Left colon (tissue), 2 donors: ENCODE measurements at places on chromosomes 7 and 10.

DNA sequence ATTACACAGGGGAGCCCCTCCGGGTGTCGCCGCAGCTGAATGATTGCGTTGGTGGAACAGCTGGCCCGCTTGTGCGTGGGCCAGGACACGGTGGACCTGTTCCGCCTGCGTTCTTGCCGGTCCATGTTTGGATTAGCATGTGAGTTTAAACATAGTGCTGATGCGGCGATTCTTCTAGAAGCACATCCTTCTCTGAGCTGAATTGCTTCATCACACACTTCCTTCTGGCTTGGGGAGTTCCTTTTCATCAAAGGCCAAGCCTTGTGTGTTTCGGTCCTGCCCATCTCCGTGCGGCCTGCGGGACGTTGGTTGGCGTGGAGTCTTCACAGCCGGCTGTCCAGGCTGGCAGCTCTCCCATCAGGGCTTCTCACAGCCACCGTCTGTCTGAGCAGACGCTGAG lies 45.5 kb upstream of the SLC29A4 start:
- peak; percentile 51 for DNase-seq

DNA sequence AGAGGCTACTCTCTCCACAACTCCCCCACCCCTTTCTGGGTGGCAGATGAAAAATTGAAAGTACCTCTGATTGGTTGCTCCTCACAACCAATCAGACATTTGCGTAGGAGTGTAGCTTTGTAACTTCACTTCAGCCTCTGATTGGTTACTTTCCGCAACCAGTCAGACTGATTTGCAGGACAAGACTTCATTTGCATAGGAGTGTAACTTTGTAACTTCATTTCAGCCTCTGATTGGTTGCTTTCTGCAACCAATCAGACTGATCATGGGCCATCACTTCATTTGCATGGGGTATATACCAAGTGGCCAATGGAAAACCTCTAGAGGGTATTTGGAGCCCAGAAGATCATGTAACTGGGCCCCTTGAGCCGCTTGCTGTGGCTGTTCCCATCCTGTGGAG lies 25.6 kb downstream of the CDNF start:
- no peak for DNase-seq

- DNase-seq = no peak
These were observed 1.8 kb downstream of the CALU start for GRCh38 chr7:128740996-128741395.

DNA sequence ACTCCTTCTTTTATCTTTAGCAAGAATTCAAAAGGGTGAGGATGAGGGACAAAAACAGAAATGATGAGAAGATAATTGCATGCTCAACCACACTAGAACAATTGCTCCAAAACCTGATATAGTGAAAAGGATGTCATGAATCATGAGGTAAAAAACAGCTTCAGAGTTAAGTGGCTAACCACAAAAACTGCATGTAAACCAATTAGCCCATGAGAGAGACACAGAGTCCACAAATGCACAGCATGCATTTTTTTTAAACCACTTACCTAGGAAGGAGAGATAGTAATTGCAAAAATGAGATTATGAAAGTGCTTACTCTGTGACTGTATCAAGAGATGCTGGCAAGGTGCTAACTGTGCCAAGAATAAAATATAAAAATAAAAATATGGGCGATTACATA lies 132.9 kb downstream of the MBL2 start:
- no peak for DNase-seq

GRCh38 chr10:124916098-124916584 lies 25.8 kb upstream of the ZRANB1 start:
- no peak for DNase-seq

DNA sequence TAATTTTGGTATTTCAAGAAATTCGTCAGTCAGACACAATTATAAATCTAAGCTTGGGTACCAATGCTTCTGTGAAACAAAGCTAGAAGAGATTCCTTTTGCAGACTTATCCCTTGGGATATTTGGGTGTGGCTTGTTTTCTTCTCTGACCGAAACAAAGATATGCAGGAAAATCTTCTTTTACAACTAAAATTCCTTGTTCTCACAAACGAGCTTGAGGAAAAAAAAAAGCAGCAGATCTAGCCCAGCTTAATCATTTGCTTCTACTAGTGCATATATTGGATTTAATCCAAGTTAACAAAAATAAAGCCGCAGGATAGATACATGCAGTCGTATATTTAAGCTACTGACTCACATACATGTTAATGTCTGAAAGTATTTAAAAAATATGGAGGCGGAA lies 104.2 kb downstream of the PRTFDC1 start:
- DNase-seq = no peak

- DNase-seq = no peak
These were observed 32.6 kb upstream of the AP5Z1 start for GRCh38 chr7:4742852-4743251.

DNA sequence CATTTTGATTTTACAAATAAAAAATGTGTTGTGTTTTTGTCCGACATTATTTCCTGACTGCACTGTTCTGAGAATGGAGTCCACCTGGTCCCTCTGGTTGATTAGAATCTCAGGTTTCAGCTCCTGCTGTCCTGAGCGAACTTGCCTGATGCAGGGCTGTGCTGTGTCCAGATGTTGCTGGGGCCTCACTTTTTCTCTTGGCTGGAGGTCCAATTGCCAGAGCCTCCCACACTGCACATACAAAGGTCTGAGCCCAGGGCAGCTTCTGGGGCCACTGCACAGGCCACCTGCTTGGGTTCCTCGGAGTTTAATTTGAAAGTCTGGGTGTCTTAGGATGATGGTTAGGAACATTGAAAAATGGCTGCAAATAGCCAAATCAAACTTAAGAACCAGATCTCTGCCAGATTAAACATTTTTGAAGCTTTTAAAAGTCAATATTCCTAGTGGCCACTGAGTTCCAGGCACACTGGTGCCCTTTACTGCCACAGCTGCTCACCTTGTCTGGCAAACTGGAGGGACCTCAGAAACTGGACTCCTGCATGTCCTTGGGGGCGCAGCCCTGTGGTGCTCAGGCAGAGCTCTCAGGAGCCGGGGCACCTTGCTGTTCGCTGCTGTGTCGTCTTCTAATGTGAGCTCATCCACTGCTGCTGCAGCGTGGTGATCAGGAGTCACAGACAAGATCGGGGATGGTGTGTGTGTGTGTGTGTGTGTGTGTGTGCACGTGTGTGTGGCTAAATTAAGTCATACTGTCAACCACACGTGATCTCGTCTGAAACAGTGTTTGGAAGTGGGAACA lies 75.0 kb downstream of the WDR37 start:
- no peak for DNase-seq

GRCh38 chr7:120927454-120928103 lies 23.0 kb upstream of the ING3 start:
- no peak for DNase-seq

DNA sequence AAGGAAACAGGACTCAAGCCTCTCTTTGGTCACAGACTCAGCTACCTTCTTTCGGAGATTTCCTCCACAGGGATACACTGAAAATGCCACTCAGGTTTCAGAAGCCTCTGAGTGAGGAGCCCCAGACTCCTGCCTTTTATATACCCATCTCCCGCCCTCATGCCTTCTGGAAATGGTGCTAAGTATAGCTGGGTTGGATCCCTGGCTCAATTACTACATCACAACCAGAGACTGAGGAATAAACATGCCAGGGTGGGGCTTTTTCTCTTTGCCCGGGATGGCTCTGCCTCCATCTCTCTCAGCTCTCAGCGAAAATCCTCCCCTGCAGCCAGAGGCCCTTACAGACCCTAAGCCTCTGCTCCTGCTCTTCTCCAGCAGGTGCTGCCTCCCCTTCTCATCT lies 299.5 kb downstream of the KCNMA1 start:
- DNase-seq = no peak

GRCh38 chr7:151694828-151695580 lies 175.3 kb upstream of the RHEB start:
- peak; percentile 54 for DNase-seq

GRCh38 chr7:155377838-155378579 lies 79.9 kb upstream of the EN2 start:
- no peak for DNase-seq

DNA sequence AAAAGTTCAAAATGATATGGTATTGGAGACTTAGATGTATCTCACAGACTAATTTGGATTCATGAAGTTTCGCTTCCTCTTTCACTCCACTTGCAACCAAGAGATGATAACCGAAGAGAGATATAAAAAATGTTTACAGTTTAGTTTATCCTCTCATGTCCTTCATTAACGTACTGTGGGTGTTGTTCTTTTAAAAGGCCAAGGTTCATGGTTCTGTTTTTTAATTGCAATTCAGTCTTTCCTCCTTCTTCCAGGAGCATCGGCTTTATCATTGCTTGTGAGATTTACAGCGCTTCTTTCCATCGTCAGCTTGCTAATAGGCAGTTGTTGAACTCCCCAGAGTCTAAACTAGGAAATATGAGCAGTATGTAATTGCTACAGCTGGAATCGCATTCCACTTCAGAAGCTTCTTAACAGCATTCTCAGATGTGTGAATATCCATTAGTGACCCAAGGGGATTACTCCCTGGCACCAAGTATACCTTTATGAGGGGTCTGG lies 75.9 kb upstream of the HGF start:
- DNase-seq = no peak

GRCh38 chr10:70991140-70992124 lies 103.1 kb upstream of the PCBD1 start:
- DNase-seq = no peak

- no peak for DNase-seq
These were observed 93.3 kb downstream of the HYCC1 start for GRCh38 chr7:22920672-22921071.

GRCh38 chr7:150942001-150942590 lies 36.0 kb downstream of the KCNH2 start:
- peak; percentile 64 for DNase-seq

DNA sequence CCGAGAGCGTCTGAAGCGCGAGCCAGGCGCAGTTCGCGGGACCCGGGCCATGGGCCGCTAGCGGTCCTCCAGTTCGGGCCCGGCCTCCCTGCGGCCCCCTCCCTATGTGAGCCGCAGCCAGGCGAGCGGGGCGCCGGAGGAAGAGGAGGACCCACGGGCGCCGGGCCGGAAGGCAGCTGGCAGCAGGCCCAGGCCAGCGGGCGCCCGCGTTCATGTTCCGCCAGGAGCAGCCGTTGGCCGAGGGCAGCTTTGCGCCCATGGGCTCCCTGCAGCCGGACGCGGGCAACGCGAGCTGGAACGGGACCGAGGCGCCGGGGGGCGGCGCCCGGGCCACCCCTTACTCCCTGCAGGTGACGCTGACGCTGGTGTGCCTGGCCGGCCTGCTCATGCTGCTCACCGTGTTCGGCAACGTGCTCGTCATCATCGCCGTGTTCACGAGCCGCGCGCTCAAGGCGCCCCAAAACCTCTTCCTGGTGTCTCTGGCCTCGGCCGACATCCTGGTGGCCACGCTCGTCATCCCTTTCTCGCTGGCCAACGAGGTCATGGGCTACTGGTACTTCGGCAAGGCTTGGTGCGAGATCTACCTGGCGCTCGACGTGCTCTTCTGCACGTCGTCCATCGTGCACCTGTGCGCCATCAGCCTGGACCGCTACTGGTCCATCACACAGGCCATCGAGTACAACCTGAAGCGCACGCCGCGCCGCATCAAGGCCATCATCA lies 1.1 kb downstream of the ADRA2A start:
- peak; percentile 55 for DNase-seq

DNA sequence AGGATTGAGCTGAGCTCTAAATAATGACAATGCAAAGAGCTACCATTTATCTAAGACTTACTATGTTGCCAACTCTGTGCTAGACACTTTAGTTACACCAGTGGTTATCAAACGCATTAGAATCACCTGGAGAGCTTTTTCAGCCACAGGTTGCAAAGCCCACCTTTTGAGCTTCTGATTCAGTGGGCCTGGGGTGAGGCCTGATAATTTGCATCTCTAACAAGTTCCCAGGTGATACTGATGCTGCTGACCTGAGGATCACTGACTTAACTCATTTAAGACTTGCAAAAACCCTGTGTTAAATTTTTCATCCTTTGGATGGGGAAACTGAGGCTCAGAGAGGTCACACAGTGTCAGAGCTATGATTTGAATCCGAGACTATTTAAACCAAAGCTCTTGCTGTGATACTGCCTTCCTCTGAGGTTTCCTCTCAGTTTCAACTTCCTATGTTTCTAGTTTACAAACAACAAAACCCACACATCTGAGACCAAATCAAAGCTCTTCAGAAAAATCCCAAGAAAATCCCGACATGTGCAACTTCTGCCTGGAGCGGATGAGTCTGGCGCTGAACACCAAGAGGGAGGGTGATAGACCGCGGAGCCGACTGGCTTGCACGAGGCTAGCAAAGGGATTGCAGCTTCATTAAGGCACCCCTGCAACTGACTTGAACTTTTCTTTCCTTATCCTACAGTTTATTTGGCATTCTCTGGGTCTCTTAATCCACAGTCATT lies 124.9 kb downstream of the CYP26A1 start:
- peak; percentile 34 for DNase-seq

DNA sequence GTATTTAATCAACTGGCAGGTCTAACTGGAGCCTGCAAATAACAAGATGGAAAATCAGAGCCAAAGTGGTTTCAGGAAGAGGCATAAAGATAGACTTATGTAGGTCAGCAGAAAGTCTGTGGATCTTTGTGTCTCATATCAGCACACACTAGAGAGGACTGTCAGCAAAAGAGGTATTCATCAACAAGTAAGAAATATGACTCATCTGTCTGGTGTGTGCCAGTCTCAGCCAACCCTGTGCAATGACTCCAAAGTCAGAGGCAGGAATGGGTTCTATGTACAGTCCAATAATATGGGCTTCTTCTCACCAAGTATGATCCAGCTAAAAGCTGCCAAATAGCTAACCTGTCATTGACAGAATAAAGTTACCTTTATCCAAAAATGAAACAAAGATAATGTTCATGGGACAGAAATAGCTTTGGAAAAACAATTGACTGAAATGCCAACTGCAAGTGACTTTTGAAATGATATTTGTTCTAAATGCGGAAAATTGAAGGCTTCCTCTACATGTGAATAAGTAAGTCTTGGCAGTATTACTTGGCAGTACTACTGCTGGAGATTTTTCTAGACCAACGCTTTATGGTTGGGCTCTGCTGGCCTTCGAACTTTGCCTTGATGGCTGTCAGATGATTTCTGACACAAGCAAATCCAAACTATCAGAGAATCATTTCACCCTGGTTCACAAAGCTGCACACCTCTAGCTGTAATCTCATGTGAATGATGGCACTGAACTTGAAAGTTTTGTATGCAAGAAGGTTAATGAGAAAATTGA lies 272.3 kb upstream of the SEMA3C start:
- DNase-seq = no peak

DNA sequence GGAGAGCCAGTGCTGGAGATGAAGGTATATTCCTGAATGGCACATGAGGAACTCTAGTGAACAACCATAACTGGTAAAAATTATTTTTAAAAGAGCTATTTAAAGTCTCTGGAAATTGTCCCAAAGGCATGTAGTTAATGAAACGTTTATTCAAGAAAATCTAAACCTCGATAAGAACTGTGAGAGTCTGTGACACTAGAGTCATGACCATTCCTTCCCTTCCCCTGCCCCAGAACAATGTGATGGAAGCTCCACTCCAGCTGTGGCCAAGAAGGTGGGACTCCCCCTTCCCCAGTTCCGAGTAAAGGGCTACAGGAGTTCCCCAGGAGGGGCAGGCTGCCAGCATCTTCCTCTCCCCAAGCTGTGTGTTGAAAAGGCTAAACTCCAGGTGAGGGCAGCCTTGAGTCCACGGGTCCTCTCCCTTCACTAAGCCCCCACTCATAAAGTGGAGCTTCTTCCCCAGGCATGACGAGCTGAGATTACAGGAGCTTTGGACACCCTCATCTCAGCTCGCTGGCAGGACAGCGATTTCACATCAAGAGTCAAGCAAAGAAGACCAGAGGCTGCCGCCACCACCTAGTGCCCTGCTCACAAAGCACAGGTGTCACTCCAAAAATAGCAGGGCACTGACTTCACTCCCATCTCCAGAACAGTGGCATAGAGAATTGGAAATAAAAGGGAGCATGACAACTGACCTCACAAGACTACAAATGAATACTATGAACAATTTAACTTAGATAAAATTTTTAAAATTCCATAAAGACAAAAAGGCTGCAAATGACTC lies 68.5 kb downstream of the NHLRC2 start:
- no peak for DNase-seq
